A673 (cell line): ENCODE measurements at places on chromosomes 11 and 22. TPM values are rescaled to one million over a fixed set of nuclear protein-coding genes. Genes with fewer than 3 reads are reported as not detected.

The OR8J3 gene
- total RNA-seq: not detected in 2 replicates

GRCh38 chr22:40716116-40716515 is 36.8 kb downstream of the MCHR1 start:
- no peak overlapping the region for H3K4me3 ChIP-seq
- no peaks in the 10 kb centered on the region for H3K36me3 ChIP-seq
- H3K27me3 ChIP-seq: no peaks in the 10 kb centered on the region
- peaks cover 26% of the 10 kb centered on the region for H3K4me1 ChIP-seq

The POLR3H gene
- 79.5 and 92.1 TPM in 2 replicates for total RNA-seq

The LTO1 gene
- 52.8 and 56.0 TPM in 2 replicates for total RNA-seq

DNA sequence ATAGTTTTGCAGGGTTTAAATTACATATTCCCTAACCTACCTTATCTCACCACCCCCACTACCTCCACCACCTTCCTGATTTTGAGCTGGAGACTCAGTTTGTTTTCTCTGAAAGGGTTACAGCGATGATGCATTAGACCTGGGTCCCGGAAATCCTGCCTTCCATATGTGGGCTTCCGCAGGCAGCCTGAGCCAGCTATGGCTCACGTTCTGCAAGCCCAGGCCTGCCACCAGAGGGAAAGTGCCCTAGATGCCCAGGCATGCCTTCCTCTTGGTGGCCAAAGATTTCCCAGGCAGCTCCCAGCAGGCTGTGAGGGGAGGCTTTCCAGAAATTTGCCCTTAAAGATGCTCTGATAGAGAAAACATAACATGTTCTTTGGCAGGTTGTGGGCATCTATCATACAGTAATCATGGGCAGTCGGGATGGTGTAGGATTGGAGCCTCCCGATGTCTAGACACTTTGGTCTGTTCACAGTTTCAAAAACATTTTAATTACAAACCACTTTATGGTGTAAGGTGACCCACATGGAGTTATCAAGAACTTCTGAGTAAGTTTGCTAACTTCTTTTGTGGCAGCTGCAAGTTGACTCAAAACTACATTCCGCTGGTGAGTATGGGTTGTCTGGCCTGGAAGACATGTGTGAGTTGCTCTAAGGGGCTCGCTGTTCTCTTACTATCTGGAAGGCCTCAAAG is 79.3 kb downstream of the MICAL2 start:
- H3K4me3 ChIP-seq: no peak overlapping the region
- H3K4me1 ChIP-seq: no peaks in the 10 kb centered on the region
- H3K36me3 ChIP-seq: no peaks in the 10 kb centered on the region
- H3K27ac ChIP-seq: no peak overlapping the region

The RHOG gene
- total RNA-seq: 27.6 and 33.9 TPM in 2 replicates

GRCh38 chr11:109914809-109915653 is 178.2 kb upstream of the ZC3H12C start:
- H3K4me3 ChIP-seq: no peak overlapping the region
- DNase-seq: no peak
- no peak overlapping the region for H3K27ac ChIP-seq
- no peaks in the 10 kb centered on the region for H3K4me1 ChIP-seq

The IPO7 gene
- total RNA-seq: 141 and 174 TPM in 2 replicates

DNA sequence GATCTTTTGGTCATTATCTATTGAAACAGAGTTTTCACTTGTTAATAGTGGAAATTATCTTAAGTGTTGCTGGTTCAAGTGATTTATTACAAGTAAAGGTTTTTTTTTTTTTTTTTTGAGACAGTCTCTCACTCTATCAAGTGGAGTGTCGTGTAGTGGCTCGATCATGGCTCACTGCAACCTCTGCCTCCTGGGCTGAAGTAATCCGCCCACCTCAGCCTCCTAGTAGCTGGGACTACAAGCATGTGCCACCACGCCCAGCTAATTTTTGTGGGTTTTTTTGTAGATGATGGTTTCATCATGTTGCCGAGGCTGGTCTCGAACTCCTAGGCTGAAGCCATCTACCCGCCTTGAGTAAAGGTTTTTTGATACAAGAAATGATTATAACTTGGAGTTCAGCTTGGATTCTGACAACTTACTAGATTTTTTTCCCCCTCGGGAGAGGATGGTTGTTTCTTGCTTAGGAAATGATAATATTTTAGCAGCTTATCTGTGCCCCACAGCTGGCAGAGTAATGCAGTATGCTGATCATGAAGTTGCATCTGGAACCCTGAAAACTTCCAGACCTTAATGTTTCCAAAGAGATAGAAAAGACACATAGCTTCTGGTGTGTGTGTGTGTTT is 68.9 kb downstream of the MTMR3 start:
- no peaks in the 10 kb centered on the region for H3K36me3 ChIP-seq
- H3K4me1 ChIP-seq: peaks cover 13% of the 10 kb centered on the region
- no peak for DNase-seq
- no peak overlapping the region for H3K4me3 ChIP-seq
